NCI-H1436 (cell line): ENCODE measurements at places on chromosomes 2 and 18.

GRCh38 chr2:30282081-30282480 is 50.7 kb downstream of the LBH start:
- no peak for DNase-seq

- DNase-seq, result no peak
Measured at GRCh38 chr18:45352874-45353273, 262.4 kb upstream of the SLC14A2 start.

DNA sequence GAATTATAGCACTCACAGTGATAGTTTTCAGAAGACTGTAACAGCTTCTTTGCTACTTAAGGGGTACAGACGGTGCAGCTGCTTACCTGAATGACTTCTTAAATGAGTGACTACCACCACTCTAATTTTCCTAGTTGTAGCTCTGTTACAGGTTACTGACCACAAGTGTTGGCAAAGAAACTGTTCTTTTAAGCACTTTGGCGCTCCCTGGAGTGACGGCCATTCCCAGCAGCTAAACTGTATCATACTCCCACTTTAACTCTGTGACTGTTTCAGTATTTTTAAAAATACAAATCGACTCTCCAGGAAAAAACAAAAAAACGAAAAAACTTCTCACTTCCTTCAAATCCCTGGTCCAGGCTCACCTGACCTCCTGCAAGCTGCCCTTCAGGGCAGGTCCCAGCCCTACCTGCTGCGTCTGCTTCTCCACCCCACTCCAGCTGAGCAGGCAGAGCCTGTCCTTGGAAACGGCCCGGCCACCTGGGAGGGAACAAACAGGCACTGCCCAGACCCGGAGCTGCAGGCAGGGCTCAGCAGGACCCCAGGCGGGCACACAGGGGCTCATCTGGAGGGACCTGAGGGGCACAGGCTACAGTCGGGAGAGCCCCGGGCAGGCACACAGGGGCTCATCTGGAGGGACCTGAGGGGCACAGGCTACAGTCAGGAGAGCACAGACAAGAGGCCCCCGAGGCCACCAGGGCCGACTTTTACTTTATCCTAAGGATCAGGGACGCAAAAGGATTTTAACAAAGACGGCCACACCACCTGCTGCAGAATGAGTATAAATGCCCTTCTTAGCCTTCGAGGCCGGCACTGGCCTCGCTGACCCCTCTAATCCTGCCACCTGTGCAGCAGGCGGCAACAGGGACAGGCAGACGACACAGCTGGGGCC is 24.5 kb downstream of the SLC66A2 start:
- no peak for DNase-seq

- DNase-seq, result no peak
Measured at GRCh38 chr2:230202430-230203109, 17.2 kb downstream of the SP110 start.

GRCh38 chr2:122132147-122132691 is 376.8 kb downstream of the TSN start:
- no peak for DNase-seq

DNA sequence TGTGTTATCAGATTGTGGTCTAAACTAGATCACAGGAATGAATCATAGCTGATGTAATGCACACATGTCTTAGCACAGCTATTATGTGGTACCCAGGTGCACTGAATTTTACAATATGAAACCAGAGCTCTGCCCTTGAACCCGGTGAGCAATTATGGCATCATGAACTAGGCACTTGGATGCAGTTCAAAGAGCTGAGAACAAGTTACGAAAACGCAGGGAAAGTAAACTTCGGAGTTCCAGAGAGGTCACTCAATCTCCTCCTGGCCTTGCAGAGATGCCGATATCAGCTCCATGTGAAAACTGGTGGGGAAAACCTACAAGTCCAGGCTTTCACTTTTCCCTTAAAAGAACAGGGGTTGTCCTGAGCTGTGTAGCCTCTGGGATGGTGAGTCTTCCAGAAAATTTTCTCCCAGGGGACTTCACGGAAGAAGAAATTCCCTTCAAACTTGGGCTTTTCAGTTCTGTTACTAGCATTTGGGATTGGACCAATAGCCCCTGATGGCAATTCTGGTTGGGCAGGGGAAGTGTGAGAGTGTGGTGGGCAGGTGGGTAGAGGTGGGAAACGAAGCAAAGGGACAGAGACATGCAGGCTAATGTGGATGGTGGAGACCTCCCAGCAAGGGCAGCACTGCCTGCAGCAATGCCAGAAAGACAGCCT is 71.1 kb upstream of the SH3BP4 start:
- DNase-seq, result no peak

GRCh38 chr2:52083214-52083613 is 1051.3 kb upstream of the NRXN1 start:
- no peak for DNase-seq
